ENCODE measurements at places on chromosomes 7 and 10. TPM values are rescaled to one million over a fixed set of nuclear protein-coding genes. Genes with fewer than 3 reads are reported as not detected.

The UPK3BL2 gene
- 5.5 TPM for total RNA-seq

The GNGT1 gene
- total RNA-seq: not detected

The FXYD4 gene
- total RNA-seq: not detected

The SNX13 gene
- 19.5 TPM for total RNA-seq

The CYP3A4 gene
- total RNA-seq: not detected

The TWIST1 gene
- not detected for total RNA-seq

The PRKCQ gene
- 49.5 TPM for total RNA-seq

The VTI1A gene
- 24.9 TPM for total RNA-seq

The EPHB6 gene
- 22.1 TPM for total RNA-seq

The GNG11 gene
- not detected for total RNA-seq

The TAS2R5 gene
- 0.99 TPM for total RNA-seq

DNA sequence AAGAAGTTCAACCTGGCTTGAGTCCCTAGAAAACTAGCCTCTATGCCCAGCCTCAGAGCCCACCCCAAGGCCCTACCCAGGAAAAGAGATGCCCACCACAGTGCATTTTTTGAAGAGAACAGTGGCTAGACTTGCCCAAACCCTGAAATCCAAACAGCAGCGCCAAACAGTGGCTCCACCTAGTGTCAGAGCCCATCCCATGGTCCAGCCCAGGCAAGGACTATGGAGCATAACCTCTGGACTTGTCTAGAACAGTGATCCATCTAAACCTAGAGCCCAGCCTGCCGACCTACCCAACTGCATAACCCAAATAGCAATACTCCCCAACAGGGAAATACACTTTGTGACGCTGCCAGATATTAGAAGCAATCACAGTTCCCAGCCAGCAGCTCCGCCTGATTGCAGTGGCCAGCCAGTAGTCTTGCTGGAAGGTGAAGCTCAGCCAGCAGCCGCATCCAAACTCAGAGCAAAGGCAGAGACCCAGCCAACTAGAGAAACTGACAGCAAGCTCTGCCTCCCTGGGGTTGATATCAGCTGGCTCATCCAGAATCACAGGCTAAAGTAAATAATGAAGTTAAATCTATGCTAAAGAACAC is 44.5 kb downstream of the HBP1 start:
- H3K27ac ChIP-seq: no peak overlapping the region
- peaks cover 6% of the 10 kb centered on the region for H3K4me1 ChIP-seq
- H3K4me3 ChIP-seq: no peak overlapping the region
- peaks cover 30% of the 10 kb centered on the region for H3K36me3 ChIP-seq

- peaks cover 9% of the 10 kb centered on the region for H3K4me1 ChIP-seq
- H3K4me3 ChIP-seq: no peak overlapping the region
- H3K27ac ChIP-seq: no peak overlapping the region
- peaks cover 5% of the 10 kb centered on the region for H3K36me3 ChIP-seq
- DNase-seq: peak; percentile 81
- peaks cover 48% of the 10 kb centered on the region for H3K27me3 ChIP-seq
These were observed 11.3 kb upstream of the KAZALD1 start for GRCh38 chr10:101050208-101051069.

DNA sequence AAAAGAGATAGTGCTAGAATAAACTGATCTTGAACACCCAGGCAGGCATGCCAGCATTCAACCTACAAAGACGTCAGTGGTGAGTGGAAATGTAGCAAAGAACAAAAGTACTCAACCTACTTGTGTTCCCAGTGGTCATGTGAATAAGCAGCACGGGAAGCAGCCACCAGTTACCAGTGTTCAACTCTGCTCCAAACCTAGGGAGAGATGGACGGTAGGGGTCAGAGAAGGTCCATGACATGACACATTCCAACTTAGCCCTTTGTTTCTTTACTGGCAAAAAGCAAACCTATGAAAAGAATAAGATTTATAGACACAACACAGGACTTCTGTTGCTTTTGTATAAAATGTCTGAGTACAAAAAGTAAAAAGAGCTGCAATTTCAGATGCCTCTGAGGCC is 511.4 kb downstream of the XPNPEP1 start:
- H3K27ac ChIP-seq: no peak overlapping the region
- no peak for DNase-seq
- H3K4me1 ChIP-seq: no peaks in the 10 kb centered on the region

GRCh38 chr7:96837593-96837992 is 127.9 kb upstream of the SEM1 start:
- H3K27ac ChIP-seq: no peak overlapping the region
- peaks cover 36% of the 10 kb centered on the region for H3K4me1 ChIP-seq
- peaks cover 39% of the 10 kb centered on the region for H3K27me3 ChIP-seq
- peak; percentile 54 for DNase-seq
- H3K4me3 ChIP-seq: no peak overlapping the region

DNA sequence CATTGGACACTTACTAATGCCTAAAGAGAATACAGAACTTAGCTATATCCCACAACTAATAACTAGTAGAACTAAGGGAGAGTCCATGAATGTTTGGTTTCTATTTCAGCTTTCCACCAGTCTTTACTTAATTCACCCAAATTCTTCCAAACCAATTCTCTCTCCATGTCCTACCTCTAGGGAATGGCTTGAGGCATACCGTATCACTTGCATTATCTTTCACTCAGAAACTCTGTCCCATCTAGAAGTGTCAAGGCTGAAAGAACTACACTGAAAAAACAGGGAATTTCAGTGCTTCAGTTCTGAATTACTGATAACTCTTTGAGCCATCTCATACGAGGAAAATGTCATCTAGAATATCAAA is 758 bp downstream of the TMEM168 start:
- H3K4me1 ChIP-seq: peaks cover 38% of the 10 kb centered on the region
- no peak for DNase-seq
- H3K4me3 ChIP-seq: peak overlapping the region; percentile 93
- peaks cover 13% of the 10 kb centered on the region for H3K36me3 ChIP-seq

DNA sequence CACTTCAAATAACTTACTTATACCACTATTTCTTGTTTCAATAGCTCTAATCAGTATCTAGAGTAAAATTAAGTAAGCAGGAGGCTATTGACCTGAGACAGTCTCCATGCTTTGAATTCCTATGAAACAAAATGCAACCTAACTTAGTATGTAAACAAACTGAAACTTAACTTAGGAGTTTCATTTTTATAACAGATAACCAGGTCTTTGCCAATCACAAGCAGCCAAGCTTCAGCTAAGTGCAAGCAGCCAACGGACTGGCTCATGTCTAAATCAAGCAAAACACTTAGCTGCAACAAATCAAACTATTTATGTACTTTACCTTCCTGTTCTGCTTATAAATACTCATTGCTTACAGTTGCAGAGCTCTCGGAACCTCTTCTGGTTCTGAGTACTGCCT is 4.4 kb upstream of the GSTK1 start:
- peaks cover 6% of the 10 kb centered on the region for H3K36me3 ChIP-seq
- H3K27ac ChIP-seq: peak overlapping the region; percentile 85
- peak; percentile 54 for DNase-seq
- peaks cover 64% of the 10 kb centered on the region for H3K4me1 ChIP-seq
- peak overlapping the region; percentile 56 for H3K4me3 ChIP-seq
- no peaks in the 10 kb centered on the region for H3K27me3 ChIP-seq

DNA sequence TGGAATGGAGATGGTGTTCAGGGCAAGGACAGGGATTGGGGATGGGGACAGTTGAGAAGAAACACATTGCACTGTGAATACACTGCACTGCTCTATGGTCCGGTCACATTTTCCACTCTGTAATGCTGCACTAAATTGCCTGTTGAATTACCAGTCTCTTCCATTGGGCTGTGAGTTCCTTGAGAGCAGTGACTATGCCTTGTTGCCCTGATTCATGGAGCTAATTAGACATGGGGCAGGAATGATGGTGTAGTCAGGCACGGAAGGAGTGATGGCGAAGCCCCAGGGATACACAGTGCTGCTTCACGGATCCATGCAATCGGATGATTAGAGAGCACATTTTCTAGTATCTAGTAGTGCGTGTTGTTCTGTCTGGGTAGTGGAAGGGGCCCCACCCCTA is 25.4 kb upstream of the GPAM start:
- no peak overlapping the region for H3K4me3 ChIP-seq
- no peaks in the 10 kb centered on the region for H3K36me3 ChIP-seq
- H3K27ac ChIP-seq: no peak overlapping the region
- no peaks in the 10 kb centered on the region for H3K4me1 ChIP-seq

GRCh38 chr10:61404751-61405150 is 48.4 kb downstream of the TMEM26 start:
- H3K27me3 ChIP-seq: no peaks in the 10 kb centered on the region
- H3K36me3 ChIP-seq: no peaks in the 10 kb centered on the region
- no peak overlapping the region for H3K27ac ChIP-seq

DNA sequence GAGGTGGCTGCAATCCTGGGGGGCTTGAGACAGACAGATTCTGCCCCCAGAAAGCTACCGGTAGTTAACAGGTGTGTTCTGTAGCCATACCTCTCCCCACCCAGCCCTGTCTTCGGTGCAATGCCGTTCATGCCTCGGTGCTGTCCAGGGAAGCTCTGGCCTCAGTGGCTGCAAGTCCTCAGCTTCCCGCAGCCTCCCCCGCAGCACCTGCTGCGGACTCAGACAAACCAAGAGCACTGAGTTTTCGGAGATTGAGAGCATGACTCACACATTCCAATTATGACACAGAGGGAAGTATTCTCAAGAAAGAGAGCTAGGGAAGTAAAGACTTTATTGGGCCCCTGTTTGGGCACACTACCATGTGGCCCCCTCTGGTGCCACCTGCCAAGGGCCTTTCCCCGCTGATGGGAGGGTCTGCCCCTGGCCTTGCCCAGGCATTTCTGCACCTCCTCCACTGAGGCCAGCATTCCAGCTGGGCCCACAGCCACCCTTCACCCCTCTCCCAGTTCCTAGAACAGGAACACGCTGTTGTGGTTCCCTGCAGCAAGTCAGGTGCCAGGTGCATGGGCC is 30.2 kb upstream of the EZH2 start:
- no peaks in the 10 kb centered on the region for H3K27me3 ChIP-seq
- peaks cover 1% of the 10 kb centered on the region for H3K36me3 ChIP-seq
- peaks cover 71% of the 10 kb centered on the region for H3K4me1 ChIP-seq
- H3K4me3 ChIP-seq: peak overlapping the region; percentile 61
- H3K27ac ChIP-seq: peak overlapping the region; percentile 96

GRCh38 chr10:119931871-119932270 is 39.3 kb downstream of the SEC23IP start:
- no peak for DNase-seq
- no peak overlapping the region for H3K4me3 ChIP-seq
- H3K4me1 ChIP-seq: peaks cover 5% of the 10 kb centered on the region
- H3K36me3 ChIP-seq: peaks cover 33% of the 10 kb centered on the region
- H3K27me3 ChIP-seq: no peaks in the 10 kb centered on the region

- H3K4me1 ChIP-seq: peaks cover 19% of the 10 kb centered on the region
- H3K27ac ChIP-seq: no peak overlapping the region
- peak overlapping the region; percentile 85 for H3K4me3 ChIP-seq
These were observed 18.5 kb upstream of the ACBD5 start for GRCh38 chr10:27258838-27259812.

DNA sequence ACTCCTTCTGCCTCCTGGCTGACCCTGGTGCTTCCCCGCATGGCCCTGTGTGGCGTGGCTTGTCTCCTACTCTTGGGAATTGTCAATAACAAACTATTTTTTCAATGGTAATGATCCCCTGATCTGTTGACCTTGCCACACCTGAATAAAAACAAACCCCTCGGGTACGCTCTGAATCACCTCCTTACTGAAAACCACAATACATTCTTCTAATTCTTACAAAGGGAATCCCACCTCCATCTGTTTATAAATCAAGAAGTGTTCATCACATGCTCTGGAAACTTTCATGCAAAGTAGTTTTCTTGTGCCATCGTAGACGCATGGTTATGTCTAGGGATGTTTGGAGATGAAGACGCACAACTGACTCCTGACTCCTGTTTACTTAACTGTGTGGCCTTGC is 245.8 kb downstream of the FRMD4A start:
- H3K4me3 ChIP-seq: no peak overlapping the region
- no peaks in the 10 kb centered on the region for H3K27me3 ChIP-seq
- no peaks in the 10 kb centered on the region for H3K36me3 ChIP-seq
- H3K4me1 ChIP-seq: no peaks in the 10 kb centered on the region

DNA sequence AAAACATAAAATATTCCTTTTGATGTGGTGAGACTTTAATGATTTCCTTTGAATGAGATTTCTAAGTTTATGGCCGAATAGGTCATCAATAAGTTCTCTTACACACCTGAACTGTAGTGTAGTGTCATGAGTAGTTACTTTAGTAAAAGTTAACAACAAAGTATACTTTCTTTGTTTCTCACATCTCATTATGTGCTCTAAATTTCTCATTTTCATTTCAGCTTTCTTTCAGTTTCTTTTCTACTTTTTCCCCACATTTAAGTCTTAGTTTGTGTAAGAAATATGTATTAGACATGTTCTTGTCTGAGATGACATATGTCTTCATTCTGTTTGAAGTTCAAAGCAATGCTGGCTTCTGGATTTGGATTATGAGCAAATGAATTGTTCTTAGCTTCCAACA is 348.1 kb downstream of the ANKRD7 start:
- no peak for DNase-seq
- H3K27ac ChIP-seq: no peak overlapping the region
- no peaks in the 10 kb centered on the region for H3K36me3 ChIP-seq
- H3K4me1 ChIP-seq: no peaks in the 10 kb centered on the region
- no peaks in the 10 kb centered on the region for H3K27me3 ChIP-seq

DNA sequence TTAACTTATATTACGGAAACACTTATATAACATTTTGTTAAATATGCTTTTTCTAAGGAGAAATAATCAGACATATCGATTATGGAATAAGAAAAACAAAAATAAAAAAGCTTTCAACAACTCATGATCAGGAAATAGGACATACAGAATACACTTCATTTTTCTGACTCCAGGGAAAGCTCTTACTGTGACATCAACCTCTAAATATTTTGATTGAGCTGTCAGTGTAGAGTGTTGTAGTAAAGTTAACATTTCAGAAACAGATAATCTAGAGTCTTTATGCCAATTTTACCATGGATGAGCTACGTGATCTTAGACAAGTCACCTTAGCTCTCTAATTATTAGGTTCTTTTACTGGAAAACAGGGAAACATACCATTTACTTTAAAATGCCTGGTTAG is 218.9 kb upstream of the SORCS1 start:
- no peak overlapping the region for H3K4me3 ChIP-seq
- H3K27me3 ChIP-seq: no peaks in the 10 kb centered on the region
- H3K27ac ChIP-seq: no peak overlapping the region
- no peak for DNase-seq
- no peaks in the 10 kb centered on the region for H3K4me1 ChIP-seq

Data from activated naive CD4-positive, alpha-beta T cell treated with anti-CD3 and anti-CD28 coated beads for 36 hours (primary cell).